ENCODE measurements at places on chromosomes 4 and X.

GRCh38 chr4:184850018-184850417 lies 24.2 kb upstream of the ACSL1 start:
- DNase-seq, result no peak

GRCh38 chr4:80231180-80231579 lies 33.9 kb downstream of the PRDM8 start:
- no peak for DNase-seq

- no peak for DNase-seq
Measured at GRCh38 chr4:124940387-124940786, 227.9 kb upstream of the ANKRD50 start.

DNA sequence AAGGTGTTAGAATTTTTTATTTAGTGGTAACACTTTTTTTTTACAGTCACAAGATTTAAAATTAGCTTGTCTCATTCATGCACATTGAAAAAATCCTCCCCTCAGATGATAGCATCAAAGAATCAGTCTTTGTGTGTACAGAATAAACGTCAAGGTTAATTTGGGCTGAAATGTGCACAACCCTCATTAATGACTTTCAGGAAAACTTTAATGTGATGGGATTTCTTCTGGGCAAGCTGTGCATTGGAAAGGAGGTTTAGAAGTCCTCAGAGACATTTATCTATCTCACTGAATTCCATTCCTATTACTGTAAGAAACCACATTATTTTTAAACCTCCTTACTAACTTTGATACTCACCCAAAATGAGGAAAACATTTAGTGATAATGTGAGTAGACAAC lies 88.2 kb upstream of the TECRL start:
- no peak for DNase-seq

DNA sequence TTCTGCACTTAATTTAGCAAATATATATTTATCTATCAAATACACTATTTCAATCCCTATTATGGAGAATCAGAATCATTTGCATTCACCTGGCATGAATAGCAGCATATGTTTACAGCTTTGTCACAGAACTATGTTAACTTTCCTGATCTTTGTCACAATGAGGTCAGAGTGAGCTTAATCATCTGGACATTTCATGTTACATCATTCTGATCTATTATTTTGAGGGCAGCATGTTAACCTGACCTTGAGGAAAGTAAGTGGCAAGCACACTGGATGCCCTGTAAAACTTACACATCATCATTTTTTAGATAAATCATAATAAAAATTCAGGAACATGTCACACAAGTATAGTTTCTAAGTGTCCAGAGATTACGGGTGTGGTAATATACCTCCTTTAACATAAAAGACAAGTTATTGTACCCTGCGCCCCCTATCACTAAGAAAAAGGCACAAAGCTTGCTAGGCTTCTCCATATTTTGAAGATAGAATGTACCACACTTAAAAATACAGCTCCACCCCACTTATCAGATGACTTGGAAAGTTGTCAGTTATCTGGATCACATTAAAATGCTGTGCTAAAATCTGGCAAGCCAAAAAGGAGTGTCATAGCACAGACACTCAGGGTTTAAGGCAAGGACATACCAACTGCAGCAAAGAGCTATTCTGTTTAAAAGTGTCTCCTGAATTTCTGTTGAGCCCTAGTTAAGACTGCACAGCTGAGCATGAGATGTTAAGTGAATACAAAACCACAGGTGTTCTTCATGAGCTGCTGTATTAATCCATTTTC lies 182.7 kb upstream of the FAT4 start:
- no peak for DNase-seq
